GM04503 (cell line): ENCODE measurements at places on chromosomes 13 and 19.

- no peak for DNase-seq
These were observed 677 bp downstream of the TGDS start for GRCh38 chr13:94595001-94595949.

DNA sequence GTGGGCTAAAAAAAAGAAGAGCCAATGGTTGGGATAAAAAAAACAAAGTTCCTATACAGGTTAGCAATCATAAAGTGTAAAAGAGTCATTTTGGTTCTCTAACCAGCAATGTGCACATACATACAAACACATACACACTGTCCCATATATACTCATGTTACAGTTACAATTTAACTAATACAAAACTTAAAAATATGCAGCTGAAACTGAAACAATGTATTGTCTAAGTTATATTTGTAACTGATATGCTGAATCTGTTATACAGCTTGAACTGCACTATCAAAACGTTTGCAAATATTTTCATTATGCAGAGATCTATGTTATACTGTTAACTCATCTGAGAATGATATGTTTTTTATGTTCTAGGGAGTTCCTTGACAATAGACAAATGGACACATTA, 173.7 kb downstream of the KLF12 start:
- DNase-seq, result no peak

- no peak for DNase-seq
These were observed 421 bp downstream of the DGKH start for GRCh38 chr13:42048684-42049453.

DNA sequence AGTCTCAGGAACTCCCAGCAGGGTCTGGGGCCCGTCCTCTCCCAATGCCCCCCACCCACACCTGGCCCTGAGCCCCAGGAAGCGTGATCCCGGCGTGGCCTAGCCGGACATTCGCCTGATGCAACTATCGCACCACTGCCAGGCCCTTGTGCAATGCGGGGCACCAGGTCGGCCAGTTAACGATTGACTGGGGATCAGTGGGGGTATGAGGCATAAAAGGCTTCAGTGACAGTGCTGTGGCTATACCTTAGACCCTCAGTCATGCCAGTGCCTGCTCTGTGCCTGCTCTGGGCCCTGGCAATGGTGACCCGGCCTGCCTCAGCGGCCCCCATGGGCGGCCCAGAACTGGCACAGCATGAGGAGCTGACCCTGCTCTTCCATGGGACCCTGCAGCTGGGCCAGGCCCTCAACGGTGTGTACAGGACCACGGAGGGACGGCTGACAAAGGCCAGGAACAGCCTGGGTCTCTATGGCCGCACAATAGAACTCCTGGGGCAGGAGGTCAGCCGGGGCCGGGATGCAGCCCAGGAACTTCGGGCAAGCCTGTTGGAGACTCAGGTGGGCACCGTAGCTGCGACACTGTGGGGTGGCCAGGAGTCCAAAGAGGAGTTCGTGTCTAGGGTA, at the start of gene ANGPTL8:
Gene ANGPTL8, plus strand, starts transcription at position 243 of the 624 bp plus-strand sequence. Its CDS starts 19 bp downstream, at position 262.
- no peak for DNase-seq

GRCh38 chr19:1942078-1942933, 1.3 kb downstream of the CSNK1G2 start:
- DNase-seq, result no peak
